Spinal cord (tissue), 10 donors: ENCODE measurements at places on chromosomes 16 and 17.

DNA sequence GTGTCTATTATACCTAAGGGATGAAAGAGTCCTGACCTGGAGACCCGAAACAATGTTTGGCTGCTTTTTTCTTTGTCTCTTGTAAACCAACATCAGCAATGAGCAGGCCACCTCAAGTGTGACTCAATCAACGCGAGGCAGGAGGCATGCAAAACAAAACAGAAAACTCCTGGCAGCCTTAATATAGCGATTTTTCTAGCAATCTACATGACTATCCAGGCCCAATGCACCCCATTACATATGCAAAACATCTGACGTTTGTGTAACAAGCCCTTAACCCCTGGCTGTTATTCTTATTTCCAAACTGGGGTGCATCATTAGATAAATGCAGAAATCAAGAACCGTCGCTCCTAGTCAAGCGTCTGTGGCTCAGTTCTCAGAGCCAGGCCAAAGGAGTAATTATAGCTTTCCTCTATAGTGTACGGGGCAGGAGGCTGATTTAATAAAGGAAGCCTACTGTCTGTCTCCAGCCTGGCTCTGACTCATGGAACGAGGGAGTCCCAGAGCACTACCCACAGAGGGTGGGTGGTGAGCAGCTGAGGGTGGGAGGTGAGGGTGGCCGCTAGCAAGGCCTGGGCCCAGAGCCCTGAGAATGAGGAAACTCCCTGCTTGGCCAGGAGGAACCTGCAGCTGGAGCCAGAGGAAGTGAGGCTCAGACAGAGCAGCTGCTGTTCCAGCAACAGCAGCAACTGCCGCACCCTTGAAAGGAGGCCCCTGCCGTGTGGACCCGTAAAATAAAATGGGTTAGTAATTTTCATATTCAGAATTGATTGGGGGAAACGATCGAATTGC lies 43.9 kb downstream of the CHD9 start:
- DNase-seq = no peak

- DNase-seq = no peak
Measured at GRCh38 chr17:8522577-8522976, 86.9 kb downstream of the NDEL1 start.

DNA sequence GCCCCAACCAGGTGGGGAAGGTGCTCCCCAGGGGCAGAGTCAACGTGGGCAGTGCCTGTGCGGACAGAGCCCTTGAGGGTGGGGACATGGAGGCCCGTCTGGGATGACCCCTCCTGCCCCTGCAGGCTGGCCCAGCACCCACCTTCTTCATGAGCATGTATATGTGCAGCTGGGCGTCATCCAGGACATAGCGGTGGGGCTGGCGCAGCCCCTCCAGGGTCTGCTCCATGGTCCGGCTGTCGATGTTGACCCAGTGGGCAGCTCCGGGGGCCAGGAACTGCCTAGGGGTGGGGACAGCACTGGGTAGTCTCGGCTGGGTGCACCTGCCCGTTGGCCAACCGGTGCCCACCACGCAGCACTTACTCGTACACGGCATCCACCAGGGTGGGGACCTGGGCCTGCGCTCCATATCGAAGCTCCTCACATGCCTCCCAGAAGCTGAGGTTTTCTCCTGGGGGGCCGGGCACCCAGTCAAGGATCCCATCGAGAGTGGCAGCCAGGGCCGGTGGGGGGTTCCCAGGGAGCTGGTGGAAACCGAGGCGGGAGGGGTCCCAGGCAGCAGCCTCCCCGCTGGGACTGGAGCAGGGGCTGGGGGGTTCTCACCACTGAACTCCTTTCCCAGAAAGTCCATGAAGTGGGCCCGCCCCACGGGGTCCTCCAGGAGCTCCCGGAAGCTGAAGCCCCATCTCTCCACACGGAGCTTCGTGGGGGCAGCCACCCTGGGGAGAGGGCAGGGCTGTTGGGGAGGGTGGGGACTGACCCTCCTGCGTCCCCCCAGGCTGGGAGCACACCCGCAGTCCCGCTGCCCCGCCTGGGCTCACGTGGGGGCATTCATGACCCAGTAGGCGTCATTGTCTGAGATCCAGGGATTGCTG lies 5.1 kb downstream of the RGS11 start:
- no peak for DNase-seq

GRCh38 chr17:74816905-74817620 lies 40.9 kb upstream of the NAT9 start:
- no peak for DNase-seq

DNA sequence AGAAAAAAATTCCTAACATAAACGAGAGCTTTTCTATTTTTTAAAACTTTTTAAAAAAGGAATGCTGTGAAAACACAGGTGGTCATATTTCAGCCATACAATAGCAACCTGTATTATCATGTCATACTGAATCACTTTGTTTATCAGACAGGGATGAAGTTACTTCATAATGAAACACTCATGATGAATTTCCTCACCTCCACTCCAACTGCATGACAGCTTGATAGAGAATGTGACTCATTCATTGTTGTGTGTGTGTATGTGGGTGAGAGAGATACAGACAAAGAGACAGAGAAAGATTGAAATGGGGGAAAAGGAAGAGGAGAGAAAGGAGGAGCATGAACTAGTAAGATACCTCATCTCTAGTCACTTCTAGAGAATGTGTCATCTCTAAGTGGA lies 109.0 kb downstream of the SYCE1L start:
- DNase-seq = no peak

DNA sequence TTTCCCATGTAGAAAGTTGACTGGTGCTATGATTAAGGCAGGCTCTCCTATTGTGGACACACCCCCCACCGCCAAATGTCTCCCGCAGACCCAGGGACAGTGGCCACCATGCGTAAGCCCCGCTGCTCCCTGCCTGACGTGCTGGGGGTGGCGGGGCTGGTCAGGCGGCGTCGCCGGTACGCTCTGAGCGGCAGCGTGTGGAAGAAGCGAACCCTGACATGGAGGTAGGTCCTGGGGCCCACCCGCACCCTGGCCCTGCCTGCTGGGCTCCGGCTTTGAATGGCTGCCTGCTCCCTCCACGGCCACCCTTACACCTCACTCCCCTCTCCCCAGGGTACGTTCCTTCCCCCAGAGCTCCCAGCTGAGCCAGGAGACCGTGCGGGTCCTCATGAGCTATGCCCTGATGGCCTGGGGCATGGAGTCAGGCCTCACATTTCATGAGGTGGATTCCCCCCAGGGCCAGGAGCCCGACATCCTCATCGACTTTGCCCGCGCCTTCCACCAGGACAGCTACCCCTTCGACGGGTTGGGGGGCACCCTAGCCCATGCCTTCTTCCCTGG lies 3.6 kb downstream of the MMP25 start:
- DNase-seq = no peak

- no peak for DNase-seq
Measured at GRCh38 chr17:58235821-58236220, 2.6 kb upstream of the LPO start.

DNA sequence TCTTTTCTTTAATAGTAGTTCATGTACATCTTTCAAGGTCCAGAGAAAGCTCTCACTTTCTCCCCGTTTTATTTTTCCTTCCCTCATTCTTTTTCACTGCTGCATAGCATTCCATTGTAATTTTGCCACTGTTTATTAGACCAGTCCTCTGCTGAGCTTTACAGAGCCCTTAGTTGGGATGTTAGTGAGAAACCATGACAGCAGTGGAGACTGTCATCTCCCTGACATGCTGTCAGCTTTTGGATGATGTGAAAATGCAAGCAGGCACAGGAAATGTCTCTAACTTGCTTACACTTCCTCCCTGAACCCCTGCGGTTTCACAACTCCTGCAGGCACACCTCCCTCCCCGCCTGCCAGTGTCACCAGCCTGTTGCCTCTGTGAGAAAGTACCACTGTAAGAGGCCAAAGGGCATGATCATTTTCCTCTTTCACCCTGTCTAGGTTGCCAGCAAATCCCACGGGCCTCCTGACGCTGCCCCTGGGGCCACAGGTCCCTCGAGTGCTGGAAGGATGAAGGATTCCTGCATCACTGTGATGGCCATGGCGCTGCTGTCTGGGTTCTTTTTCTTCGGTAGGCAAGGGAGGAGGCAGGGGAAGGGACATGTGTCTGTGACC lies at the start of gene ITGAL:
Gene ITGAL, plus strand, starts transcription at position 415 of the 615 bp plus-strand sequence. Its CDS starts 96 bp downstream, at position 511.
- no peak for DNase-seq
